ENCODE measurements at places on chromosomes 7 and 10.

DNA sequence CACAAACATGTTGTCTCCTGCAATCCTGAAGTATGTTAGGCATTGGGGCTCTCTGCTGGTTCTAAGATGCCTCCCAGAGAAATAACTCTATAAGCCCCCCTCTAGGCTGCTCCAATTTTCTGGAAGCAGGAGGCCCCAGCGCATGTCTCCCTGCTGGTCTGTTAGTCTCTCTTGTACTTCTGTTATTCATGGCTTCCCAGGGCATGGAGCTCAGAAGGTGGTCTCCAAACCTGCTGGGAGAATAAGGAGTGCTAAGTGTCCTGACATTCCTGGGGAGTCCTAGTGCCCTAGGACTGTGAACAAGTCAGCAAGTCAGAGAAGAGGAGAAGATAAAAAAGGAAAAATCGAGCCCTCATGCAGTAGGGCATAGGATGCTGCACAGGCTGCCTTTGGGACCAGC, 70.5 kb upstream of the EFCAB10 start:
- DNase-seq = no peak

GRCh38 chr10:124799211-124799610, 2.4 kb upstream of the ABRAXAS2 start:
- no peak for DNase-seq

DNA sequence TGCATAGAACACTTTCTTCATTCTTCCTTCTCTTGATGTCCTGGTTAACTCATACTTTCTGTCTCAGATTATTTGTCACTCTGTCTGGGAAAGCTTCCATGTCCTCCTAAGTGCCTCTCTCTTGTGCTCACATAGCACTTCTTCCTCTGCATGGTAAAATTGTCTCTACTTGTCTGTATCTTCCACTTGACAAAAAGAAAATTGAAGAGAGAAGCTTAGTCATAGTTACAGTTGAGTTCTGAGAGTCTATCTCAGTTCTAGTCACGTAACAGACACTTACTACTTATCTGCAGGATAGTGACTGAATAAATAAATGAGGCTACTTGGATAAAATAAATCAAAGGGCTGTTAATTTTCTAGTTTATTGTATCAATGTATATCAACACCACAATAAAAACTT, 458.1 kb downstream of the HTR7 start:
- no peak for DNase-seq

DNA sequence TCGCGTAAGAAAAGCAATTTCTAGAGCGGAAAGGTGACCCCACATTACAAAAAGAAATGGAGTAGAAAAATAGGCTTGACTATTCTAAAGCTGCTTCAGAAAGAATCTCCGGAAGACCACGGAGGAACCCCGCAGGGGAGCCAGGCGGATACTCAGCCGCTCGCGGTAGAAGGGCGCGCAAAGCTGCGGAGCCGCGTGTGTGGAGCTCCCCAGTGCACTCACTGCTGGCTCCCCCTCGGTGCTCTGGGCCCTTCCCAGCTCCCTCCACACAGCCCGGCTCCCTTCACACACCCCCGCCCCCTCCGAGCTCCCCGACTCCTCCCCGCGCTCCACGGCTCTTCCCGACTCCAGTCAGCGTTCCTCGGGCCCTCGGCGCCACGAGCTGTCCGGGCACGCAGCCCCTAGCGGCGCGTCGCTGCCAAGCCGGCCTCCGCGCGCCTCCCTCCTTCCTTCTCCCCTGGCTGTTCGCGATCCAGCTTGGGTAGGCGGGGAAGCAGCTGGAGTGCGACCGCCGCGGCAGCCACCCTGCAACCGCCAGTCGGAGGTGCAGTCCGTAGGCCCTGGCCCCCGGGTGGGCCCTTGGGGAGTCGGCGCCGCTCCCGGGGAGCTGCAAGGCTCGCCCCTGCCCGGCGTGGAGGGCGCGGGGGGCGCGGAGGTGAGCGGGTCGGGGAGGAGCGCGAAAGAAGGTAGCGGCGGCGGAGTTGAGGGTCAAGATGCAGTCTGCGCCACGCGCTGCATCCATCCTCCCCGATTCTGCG, at the start of gene STEAP2:
STEAP2 (plus strand) TSS at position 350 of the 758 bp plus-strand sequence. CDS start 13,343 bp downstream, outside the sequence.
- DNase-seq = peak; percentile 91

DNA sequence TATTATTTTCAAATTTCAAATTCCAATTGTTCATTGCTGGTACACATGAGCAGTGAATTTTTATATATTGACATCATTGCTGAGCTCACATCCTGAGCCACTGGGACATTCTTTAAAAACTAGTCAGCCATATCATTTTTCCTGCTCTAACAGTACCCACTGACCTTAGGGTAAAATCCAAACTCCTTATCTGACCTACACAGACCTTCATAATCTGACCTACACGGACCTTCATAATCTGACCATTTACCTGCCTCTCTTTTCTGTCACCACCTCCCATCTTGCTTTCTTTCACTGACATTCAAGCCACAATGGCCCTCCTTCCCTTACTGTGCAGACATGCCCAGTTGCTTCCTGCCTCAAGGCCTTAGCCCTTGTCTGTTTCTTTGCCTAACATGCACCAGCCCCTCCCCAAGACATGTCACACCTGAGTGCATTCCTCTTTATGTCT, 16.1 kb upstream of the CUZD1 start:
- no peak for DNase-seq

GRCh38 chr10:62666275-62666674, 138.2 kb upstream of the ADO start:
- no peak for DNase-seq

- DNase-seq = no peak
These were observed 27.7 kb downstream of the CCM2 start for GRCh38 chr7:45027774-45028114.

GRCh38 chr10:98404571-98405359, 10.2 kb downstream of the PYROXD2 start:
- no peak for DNase-seq

DNA sequence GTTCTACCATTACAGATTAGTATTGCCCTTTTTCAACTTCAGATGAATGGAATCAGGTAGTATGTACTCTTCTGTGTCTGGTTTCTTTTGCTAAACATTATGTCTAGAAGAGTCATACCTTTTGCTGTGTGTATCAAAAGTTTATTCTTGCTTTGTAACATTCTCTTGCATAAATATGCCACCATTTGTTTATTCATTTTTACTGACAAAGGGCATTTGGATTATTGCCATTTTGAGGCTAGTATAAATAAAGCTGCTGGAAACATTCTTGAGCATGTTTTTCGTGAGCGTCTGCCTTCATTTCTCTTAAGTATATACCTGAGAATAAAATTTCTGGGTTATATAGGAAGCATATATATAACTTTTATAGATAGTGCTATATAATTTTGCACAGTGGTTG, 121.7 kb upstream of the CSTF2T start:
- no peak for DNase-seq

DNA sequence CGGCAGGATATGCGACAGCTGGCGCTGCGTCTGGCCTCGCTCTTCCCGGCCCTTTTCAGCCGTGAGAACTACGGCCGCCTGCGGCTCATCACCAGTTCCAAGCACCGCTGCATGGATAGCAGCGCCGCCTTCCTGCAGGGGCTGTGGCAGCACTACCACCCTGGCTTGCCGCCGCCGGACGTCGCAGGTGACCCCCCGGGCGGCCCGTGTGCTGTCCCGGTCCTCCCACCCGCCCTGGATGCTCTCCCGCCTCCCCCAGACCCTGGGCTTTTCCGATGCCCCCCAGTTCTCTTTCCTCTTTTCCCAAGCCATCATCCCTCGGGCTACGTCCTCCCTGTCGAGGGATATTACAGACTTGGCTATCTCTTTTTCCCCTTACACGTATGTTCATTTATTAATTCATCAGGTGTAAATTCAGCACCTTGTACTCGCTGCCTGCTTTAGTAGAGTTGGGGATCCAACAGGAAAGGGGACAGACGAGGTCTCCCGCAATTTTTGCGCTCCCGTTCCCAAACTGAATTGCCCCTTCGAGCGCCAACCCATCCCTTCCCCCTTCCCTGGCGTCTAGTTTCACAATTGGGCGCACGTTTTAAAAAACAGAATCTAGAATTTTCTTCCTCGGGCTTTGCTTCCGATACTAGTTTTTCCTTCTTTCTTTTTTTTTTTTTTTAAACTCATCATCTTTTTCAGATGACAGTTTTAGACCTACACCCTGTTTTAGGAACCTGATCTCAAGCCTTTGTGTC, 846 bp downstream of the MINPP1 start:
- DNase-seq = peak; percentile 74

DNA sequence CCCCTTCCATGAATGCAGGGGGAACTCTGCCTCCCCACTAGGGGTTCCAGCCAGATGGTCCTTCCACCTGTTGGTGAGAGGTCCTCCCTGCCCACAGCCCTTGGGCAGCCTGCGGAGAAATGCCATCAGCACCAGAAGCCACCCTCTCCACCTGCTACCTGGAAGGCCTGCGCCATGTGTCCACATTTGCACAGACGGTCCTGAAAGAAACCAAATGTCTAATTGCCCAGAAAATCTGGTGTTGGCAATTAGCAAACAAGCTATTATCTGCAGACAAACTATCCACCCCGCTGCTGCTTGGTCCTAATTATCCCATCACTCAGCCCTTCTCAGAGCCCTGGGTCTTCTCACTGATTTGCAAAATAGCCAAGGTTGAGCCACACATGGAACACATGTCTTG, 32.3 kb downstream of the HSPA12A start:
- DNase-seq = peak; percentile 70

- DNase-seq = no peak
These were observed at the start of gene HOGA1 for GRCh38 chr10:97584060-97584797. Gene HOGA1, plus strand, starts transcription at chr10:97584389. Its CDS starts 315 bp downstream, at chr10:97584704.

- DNase-seq = no peak
These were observed 95.9 kb downstream of the ADARB2 start for GRCh38 chr10:1641402-1641801.

DNA sequence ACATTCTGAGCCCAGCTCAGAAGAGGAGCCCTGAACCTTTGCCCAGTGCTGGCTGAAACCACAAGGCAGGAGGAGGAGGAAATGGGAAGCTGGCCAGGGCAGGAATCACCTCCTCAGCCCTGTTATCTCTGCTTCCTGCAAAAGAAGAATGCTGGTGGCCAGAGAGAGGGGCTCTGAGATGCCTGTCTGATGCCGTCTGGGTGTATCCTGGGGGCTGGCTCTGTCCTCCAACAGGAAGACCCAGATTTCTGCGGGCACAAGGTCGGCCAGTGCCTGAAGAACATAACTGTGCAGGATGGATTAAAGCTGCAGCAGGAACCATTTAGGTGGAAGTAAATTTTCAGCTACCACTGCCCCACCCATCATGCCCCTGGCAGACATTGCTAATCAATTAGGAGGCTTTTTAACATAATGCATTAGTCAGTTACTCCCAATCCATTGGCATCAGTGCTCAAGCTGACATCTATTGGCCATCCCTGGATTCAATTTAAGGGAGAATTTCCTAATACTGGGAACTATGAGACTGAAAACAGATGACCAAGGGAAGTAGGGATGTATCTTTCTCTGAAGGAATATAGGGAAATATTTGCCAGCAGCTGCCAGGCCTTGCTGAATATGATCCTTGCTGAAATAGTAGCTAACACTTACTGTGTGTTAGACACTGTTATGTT, 67.7 kb downstream of the COL13A1 start:
- DNase-seq = no peak

DNA sequence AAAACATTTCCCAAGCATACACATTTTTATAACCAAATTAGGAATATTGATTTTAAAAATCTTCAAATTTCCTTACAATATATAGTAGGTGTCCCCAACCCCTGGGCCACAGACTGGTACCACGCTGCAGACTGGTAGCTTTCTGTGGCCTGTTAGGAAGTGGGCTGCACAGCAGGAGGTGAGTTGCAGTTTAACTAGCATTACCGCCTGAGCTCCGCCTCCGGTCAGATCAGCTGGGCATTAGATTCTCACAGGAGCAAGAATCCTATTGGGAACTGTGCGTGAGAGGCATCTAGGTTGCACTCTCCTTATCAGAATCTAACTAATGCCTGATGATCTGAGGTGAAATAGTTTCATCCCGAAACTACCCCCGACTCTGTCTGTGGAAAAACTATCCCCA, 62.1 kb downstream of the ZWINT start:
- DNase-seq = no peak

DNA sequence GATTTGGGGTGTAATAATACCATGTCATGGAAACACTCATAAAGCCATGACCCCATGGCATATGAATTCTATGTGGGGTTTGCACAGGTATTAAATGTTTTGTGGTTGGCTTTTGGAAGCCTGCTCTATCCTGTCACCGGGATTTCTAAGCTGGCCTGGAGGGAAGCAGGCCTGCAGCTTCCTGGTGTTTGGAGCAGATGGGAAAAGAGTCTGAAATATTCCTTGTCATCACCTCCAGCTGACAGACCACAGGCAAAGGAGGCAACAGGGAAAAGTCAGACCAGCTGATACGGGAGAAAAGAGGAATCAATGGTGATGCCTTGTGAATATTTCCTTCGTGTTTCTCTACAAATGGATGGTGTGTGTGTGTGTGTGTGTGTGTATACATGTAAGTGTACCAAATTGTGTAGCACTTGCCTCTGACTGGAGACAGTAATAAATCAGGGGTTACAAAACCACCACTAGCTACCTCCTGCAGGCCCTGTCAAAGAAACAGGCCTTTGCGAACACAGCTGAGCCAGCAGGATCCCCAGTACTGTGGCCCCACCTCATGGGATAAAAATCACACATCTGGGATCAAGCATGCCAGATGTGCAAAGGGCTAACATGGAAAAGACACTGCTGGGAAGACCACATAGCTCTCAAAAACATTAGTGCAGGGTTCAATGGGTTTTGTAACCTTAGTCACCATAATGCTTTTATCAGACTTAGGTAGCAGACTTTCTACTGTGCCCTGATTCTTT, 120.8 kb upstream of the HPS1 start:
- DNase-seq = no peak

DNA sequence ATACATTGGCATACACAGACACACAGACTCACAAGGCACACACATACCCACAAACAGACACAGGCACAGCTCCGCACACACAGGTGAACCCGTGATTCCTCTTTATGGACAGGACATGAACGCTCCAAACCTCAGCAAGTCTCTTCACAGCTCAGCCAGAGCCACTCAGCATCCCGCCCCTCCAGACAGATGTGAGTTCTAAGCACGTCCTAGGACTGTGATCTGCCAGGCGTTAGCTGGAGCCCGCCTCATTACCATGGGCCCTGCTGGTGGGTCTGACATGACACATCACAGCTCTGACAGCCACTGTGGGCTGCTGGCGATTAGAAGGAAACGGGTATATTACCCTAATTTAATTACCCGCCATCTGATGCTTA, 176.7 kb upstream of the PPP2R2D start:
- no peak for DNase-seq

GRCh38 chr10:18473424-18474117, 177.8 kb downstream of the NSUN6 start:
- DNase-seq = peak; percentile 59

DNA sequence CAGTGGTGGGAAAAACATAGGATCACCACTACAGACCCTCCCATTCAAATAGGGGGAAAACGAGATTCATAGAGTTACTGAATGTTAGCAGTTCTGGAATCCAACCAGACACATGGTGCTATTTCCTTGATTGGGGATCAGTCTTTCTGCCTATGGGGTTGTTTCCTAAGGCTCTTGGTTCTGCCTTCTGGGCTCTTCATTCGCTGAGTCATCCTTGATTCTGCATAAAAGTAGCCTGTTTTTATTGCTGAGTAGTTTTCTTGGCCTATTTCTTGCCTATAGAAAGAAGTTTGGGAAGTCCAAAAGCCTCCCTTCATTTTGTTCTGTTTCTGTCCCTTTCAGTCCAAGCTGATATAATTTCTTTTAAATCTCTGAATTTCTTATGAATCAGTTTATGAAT, 99.3 kb upstream of the OIT3 start:
- no peak for DNase-seq

- no peak for DNase-seq
These were observed 57.4 kb downstream of the SMURF1 start for GRCh38 chr7:99086532-99086931.

- peak; percentile 74 for DNase-seq
These were observed 83.7 kb downstream of the SLC16A9 start for GRCh38 chr10:59625721-59626522.

Data from NCI-H2081 (cell line).